Activated B cell treated with CpG ODN at 0.5 μM for 24 hours (primary cell): ENCODE measurements at places on chromosomes 7 and 10.

DNA sequence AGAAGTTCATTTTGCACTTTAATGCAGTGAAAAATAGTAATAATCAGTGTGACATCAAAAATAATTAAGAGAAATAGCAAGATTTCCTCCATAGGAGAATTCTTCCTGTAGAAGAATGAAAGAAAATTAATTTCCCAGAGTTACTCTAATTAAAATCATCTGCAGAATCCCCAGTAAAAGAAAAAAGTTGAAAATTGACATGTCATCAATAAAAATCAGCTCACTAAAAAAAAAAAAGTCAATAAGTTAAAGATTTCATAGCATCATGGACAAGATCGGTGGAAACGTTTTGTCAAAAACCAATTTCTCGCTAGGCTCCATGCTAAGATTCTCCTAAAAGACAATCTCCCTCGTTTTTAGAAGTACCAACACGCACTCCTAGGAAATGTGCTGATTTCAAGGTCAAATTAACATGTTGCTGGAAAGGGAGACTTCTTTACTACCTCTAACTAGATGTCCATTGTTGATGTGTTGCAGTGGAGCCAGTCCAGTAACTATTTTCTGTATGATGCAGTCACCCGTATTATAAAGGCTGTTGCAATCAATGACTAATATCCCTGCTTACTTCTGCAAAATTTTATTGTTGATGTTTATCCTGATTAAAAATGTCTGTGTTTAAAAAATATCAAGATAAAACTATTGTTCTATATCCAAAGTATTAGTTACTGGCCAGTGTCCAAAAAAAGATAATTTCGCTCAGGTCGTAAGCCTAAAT lies 591.9 kb upstream of the MGMT start:
- DNase-seq, result no peak

GRCh38 chr7:101622609-101623173 lies 6.4 kb downstream of the MYL10 start:
- DNase-seq, result no peak

- peak; percentile 20 for DNase-seq
Observed at GRCh38 chr10:73110345-73110849, at the start of gene NUDT13. Gene NUDT13 (plus strand): TSS chr10:73110455. CDS start chr10:73114366, 3,911 bp downstream.

DNA sequence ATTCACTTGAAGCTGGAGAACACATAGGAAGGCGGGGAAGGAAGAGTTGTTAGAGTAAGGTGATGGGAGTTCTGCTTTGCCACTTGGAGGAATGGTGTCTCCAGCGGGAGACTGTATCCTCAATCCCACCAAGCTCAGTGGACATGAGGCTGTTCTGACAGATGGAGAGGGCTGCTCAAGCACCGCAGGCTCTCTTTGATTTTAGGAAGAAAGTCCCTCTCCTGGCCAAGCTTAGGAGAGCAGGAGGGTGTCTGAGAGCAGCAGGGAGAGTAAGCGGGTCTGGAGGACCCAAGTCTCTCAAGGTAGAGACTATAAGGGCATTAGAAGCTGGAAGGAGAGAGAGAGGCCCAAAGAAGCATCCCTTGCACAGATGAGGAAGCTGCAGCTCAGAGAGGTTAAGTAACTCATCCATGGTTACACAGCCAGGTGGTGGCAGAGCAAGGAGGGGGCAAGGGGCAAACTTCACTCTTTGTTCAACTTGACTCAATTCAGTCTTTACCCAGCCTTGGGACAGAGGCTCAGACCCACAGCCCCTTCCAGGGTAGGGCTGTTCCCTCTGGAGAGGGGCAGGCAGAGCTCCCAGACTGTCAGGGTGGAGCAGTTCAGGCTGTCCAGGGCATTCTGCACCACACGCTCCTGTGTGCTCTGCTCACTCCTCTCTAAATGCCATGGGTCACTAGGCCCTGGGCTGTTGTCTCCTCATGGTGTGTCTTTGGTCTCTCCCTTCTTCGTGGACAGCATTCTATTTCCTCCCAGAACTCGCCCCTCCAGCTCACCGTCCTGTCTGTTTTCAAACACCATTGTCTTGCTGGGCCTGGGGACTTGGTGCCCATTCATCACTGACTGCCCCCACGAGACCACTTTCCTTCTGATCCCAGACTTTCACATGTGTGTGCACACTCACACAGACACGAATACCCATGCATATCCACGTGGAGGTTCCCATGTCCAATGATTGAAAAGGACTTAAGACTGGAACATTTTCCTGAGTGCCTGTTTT lies 8.9 kb downstream of the CHAT start:
- DNase-seq, result no peak

DNA sequence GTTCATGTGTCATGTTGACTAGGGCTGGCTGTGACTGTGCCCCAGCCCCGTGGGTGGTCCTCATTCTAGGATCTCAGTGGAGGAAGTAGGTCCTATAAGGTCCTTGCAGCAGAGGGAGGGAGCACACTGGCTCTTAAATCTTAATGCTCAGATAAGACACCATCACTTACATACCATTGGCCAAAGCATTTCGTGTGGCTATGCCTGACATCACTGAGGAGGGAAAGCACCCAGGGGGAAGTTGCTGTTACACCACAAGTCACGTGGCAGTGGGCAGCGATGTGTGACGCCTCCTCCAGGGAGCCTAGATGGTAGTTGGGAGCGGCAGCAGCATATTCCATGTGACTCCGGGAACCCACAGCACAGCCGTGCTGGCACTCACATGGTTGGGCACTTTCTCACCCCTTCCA lies 224.7 kb upstream of the SH2B2 start:
- peak; percentile 57 for DNase-seq

GRCh38 chr7:128841921-128842673 lies 11.9 kb downstream of the FLNC start:
- DNase-seq, result peak; percentile 49

DNA sequence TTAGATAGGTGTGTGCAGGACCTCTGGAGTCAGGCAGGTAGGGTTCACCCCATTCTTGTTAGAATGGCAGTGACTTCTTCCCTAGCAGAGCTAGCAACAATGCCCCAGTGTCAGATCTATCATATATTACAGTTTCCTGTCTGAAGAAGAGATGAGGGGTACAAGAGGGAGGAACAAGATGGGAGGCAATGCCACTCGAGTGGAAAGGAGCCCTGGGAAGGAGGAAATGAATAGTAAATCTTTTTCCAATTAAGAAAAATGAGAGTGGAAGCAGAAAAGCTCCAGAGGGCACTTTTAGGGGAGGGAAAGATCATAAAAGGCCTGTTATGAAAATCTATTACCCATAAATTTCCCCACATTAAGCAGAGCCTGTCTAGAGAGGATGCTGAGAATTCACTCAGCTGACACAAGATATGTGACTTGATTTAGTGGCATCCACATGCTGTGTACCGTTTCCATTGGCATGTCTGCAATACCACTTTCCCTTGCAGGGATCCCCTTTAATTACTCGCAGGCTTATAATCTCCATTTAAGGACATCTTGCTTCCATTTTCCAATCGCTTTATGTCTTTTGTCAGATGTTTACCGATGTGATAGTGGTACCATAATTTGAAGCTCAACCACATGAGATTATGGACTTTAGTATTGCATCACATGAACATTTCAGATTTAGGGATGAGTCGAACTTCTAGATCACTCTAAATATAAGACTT lies 70.0 kb upstream of the AGBL3 start:
- no peak for DNase-seq

DNA sequence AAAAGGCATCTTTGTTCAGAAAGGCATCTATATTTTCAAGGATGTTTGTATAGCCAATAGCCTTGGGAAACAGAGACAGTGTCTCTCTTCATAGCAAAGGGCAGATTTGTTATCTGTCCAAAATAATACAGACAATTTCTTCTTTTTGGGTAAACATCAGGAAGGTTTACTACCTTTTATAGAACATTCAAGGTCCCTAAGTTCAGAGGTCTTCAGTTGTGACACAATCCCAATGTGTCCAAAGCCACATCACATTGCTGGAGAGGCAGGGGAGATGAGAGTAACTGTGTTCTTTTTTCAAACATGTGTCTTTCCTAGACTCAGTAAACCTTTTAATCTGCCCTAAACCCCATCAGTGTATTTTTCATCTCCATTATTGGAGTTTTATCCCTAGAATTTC lies 33.6 kb upstream of the FAM13C start:
- no peak for DNase-seq

- no peak for DNase-seq
Observed at GRCh38 chr10:4354382-4354812, 471.6 kb upstream of the AKR1E2 start.

DNA sequence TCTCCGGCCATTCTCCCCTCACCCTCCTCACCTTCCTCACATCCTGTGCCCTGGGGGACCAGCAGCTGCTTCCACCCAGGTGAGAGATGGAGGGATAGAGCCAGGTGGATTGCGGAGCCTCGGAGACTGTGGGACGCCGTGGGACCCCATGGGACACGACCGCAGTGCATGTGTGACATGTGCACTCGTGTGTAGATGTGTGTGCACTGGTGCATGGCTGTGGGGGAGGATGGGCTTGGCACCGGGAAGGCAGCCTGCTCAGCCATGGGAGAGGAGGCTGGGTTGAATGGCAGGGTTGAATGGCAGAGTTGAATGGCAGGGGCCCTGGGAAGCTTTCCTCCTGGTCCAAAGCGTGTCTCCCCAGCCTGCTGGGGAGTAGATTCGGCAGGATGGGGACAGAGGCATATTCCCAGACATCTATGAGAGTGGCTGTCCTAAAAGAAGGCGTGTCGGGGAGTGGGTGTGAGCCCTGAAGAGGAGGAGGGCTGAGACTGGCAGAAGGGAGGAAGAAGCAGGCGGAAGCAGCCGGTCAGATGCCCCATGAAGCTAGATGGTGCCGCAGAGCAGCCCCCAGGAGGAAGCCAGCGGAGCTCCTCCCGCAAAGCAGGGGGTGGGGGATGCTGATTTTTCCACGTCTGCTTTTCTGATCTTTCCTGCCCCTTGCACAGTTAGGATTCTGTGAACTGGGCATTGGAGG lies 815 bp downstream of the GIMAP8 start:
- DNase-seq, result no peak

DNA sequence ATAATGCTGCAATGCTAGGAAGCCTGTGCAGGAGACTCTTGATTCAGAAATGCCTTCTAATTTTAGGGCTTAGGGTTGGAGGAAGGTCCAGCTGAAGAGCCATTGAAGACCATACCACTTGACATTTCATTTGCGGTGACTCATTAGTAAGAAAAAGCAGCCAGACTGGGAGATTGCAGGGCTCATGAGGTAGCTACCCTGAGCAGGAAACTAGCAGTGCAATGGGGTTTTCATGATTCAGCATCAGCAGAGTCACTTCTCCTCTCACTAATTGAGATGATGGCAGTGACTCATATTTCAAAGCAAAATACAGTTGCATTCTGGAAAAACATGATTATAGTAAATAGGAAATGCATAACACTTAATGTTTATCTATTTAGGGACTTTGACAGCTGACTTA lies 434.1 kb downstream of the DNAJB9 start:
- no peak for DNase-seq

- no peak for DNase-seq
Observed at GRCh38 chr7:44823255-44823781, 24.6 kb downstream of the H2AZ2 start.

GRCh38 chr7:131021460-131021859 lies 287.5 kb upstream of the KLF14 start:
- DNase-seq, result no peak

DNA sequence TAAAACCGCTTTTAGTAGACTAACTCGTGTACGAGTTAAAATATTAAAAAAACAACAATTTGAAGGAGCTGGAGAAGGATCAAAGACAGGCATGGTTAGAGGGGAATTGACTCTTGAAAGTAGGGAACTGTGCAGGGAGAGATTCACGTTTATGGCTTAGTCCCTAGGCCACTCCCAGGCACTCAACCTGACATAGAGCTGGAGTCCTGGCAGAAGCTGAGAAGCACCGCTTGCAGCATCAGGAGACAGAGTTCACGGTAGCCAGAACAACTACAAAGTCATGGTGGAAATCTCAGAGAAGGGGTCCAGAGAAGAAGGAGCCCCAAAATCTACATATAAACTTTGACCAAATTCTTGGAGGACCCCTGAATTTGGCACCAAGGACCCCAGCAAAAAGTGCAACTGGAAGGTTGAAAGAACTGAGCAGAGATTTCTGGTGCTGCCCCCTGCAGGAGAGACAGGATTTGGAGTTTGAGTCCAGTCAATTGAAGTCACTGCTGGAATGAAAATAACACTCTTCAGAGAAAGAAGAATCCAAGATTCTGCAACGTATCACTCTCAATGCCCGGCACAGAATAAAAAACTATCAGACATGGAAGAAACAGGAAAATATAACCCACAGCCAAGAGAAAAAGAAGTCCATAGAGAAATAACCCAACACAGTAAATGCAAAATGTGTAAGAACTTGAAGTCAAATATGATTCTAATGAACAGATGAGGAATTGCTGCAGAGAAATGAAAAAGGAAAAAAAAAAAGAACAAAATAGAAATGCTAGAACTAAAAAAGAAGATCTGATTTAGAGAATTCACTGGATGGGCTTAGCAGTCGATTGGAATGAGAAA lies 493.3 kb upstream of the PODXL start:
- DNase-seq, result no peak

DNA sequence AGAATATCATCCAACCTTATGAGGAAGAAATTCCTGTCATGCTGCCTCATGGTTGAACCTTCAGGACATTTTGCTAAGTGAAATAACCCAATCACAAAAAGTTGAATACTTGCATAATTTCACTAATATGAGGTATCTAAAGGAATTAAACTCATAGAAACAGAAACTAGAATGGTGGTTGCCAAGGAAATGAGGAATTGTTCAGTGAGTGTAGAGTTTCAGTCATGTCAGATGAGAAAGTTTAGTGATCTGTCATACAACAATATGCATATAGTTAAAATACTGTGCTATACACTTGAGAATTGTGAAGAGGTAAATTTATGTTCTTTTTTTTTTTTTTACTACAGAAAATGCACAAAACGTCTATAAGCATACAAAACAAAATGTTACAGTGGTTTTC lies 60.7 kb downstream of the R3HCC1L start:
- no peak for DNase-seq

GRCh38 chr10:4242561-4243035 lies 457.6 kb upstream of the KLF6 start:
- DNase-seq, result no peak

- DNase-seq, result no peak
Observed at GRCh38 chr10:114346176-114347031, 57.9 kb downstream of the AFAP1L2 start.

DNA sequence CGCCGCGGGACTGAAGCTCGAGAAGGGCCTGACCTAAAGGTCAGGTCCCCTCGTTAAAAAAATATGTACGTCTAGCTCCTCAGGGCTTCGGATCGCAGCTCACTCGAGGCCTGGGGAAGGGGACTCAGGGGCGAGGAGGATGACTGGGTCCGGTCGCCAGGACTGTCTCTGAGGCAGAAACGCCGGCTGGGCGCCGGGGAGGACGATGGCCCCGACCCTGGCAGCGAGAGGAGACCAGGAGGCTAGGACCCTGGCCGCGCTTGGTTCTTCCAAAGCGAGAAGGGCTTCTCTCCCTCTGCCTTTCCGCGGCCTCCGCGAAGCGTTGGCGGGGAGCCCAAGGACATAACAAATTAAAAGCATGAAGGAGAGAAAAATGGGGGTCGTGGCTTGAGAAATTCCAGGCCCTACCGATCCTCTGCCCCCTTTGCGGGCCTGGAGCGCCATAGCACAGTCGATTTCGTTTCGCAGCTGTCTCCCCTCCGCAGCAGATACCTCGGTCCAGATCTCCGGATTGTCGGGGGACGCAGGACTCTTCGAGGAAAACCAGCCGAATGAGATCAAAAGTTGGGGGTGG lies 3.1 kb downstream of the NKX2-3 start:
- no peak for DNase-seq
